ENCODE measurements at places on chromosomes 5 and 9.
A peak's percentile ranks its signal among the peaks of the same experiment; 100 is the strongest.

GRCh38 chr9:91077624-91078368, 276.2 kb downstream of the SYK start:
- DNase-seq = no peak

DNA sequence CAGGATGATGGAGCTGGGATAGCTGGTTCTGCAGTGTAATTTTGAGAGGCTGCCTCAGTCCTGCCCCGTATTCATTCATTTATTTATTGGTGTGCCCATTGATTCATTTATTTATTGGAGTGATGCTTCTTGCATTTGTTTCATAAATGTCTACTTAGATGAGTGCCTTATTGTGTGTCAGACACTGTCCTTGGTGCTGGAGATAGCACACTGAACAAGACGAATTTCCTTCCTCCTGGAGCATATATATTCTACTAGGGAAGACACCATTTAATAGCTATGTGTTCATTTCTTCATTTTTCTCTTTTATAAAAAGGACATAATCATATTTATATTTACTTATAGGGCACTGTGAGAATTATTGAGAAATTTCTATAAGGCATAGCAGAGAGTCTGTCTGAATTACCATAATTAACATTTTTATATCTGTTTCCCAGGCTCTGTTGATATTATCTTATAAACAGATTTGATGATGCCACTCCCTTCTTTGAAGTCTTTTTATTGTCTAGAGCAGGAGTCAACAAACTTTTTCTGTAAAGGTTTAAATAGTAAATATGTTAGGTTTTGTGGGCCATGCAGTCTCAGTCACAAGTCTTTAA, 433.9 kb upstream of the ZNF608 start:
- no peak for DNase-seq

- no peak for DNase-seq
Observed at GRCh38 chr9:136700959-136701667, 11.3 kb upstream of the DIPK1B start.

- DNase-seq = no peak
Observed at GRCh38 chr5:168885324-168886120, 306.4 kb upstream of the PANK3 start.

DNA sequence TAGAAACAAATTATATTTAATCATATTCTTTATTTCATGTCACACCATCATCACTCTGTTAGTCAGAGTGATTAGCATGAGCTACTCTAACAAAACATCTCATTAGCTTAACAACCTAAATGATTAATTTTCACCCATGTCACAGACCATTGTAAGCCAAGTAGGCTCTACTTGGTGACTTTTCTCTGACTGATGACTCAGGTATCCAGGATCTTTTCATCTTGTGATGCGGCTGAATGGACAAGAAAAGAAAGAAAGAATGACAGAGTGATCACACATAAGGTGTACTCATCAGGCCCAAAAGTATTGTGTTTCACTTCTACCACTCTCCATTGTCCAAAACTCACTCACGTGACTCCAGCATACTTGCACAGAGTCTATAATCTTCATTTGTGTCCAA, 299.3 kb downstream of the ANXA1 start:
- no peak for DNase-seq

DNA sequence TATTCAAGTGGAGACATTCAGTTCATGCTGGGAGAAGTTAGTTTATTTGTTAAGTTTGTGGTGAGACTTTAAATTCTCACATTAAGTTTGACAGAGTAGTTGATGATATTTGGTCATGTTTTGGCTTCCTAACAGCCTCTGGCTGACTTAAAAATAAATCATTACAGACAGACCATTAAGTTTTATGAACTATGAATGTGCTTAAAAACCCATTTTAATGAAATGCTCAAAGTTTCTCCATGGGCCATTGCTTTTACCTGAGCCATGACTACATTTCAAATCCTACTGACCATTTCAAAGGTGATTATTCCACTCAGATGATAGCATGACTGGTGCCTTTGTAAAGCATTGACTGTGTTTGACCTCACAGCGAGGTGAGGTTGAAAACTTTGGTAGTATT, 192.7 kb downstream of the LRRC70 start:
- DNase-seq = no peak

DNA sequence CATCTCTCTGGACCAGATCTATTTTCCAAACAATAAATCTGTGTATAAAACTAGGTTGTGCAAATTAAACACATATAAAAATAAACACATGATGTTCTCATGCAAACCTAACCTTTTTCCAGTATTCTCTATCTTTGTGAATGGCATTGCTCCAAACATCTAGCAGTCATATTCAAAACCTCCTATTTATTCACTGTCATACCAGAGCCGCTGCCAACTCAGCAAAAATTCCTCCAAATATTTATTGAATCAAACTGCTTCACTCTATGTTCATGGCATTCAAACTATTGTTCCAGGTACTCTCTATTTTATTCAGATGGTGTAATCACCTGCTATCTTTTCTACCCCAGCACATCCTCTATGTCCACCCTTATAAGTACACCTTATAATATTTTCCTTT, 652.1 kb upstream of the RIOK2 start:
- no peak for DNase-seq

GRCh38 chr5:96741891-96742309, 65.8 kb downstream of the ERAP1 start:
- no peak for DNase-seq

DNA sequence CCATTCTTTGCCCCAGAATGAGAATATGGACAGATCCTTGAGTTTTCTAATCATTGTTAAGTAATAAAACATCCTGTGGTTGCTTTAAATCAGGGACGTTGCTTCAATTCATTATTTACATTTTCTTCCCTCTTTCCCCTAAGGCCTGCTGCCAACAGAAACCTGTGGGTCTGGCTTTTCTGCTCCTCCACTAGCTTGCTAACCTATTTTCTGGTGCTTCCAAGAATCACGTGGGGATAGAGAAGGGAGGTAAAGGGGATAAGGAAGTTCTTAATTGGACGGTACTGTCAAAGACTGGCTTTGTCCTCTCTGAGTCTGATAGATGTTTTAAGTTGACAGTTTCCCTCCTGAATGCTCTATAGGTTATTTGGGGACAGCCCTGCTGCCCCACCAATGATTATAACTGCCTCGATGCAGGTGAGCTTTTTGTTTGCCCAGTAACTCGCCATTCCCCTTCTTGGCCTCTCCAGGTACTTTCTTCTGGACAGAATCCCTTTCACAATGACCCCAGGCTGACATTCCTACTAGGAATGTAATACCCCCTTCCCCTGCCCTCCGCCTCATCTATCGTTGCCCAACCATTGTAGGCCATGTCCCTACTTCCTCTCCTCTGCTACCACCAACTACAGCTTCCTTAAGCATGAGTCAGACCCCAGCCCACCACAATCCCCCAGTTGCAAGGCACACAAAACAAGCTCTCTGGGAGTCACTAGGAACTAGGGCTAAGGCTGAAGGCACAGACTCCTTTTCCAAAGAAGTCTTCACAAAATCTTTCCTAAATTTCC, 19.9 kb upstream of the CPEB4 start:
- DNase-seq = no peak

- peak; percentile 67 for DNase-seq
Observed at GRCh38 chr9:131395157-131396098, 1.5 kb downstream of the PRRC2B start.

DNA sequence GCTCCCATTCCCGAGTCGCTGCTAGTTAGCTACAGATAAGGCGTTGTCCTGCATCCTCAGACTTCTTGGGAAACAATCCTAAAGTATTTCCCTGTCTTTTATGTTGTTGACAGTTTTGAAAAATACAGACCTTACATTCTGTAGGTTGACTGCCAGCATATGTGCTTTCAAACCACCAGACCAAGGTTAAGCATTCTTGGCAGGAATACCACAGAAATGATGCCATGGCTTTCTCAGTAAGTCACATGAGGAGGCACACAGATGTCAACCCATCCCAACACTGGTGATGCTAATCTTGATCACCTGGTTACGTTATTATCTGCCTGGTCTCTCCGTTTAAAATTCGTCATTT, 871 bp downstream of the GLE1 start:
- no peak for DNase-seq

DNA sequence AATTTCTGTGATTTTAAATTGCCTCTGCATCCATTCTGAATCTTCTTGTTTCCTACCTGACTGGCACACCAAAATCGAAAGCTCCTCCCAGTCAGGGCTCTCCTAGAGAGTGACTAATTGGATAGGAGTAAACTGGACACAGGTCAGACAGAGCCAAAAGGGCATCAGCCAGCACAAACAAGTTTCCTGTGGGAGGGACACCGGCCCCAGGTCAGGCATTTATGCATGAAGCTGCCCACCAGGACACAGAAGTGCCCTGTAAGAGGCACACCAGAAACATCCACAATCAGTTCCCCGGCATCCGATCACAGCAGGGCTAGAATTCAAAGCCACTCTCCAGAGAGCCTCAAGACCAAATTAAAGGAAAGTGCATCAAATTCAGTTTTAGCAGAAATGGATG, 78.4 kb downstream of the SFXN1 start:
- no peak for DNase-seq

DNA sequence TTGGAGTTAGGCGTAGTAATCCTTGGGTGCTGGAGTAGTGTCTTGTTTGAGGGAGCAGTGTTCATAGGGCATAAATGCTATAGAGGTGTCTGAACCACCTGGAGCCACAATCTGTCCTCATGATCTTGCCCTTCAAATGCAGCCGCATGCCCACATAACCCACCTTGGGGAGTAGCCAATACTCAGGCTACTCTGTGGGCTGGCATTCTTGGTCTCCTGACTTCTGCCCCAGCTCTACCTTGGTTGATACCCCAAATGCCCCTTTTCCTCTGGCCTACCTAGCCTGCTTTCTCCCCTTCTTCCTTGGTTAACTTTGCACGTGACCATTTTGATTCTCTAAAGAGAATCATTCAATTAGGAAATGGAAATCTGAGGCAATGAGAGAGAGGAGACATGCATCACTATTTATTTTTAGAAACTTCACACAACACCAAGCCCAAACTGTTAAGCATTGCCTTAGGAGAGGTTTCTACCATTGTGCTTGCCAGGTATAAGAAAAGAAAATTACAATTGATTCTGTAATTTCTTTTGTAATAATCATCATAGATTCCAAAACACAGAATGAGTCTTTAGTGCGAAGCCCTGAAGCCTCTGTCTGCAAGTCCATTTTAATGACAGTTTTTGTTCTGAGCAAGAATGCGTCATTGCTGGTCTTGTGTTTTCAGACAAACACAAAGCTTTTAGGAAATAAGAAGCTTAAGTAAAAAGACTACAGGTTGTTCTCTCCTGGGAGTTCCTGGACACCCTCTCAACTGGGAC, 135.2 kb downstream of the C9orf152 start:
- DNase-seq = no peak
